Germinal center (tissue), 1 donor: ENCODE measurements at places on chromosomes 1 and 21.

DNA sequence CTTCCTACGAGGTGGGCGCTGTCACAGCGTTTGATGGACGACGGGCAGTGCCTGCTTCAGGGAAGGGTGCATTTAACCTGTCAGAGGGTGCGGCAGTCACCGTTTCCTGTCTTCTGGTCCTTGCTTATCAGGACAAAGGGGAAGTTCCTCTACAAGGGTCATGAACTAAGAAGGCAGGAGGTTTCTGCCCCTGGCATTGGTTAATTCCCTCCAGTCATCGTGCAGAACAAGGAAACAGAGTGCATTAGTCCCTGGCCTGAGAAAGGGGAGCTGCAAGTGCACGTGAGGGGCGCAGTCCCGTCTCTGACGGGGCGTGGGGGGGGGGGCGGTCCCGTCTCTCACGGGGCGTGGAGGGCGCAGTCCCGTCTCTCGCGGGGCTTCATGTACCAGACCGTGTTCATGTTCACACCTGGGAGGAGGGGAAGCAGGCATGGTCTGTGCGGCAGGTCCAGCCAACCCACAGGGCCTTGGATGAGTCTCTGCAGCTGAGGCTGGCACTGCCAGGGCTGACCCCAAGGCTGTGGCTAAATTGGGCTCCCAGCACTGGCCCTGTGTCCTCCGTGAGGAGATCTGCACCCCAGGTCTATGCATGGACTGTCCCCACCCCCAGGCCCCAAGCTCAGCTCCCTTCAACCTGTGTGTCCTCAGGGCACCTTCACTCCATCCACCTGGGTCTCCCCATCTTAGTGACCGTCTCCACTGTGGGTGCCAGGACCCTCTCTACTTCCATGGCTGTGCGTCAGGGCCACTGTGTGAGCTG lies 89.2 kb upstream of the COL6A1 start:
- no peak for DNase-seq

- no peak for DNase-seq
These were observed 991 bp downstream of the TIAM1 start for GRCh38 chr21:31343030-31343510.

- no peak for DNase-seq
These were observed 7.5 kb upstream of the FNDC5 start for GRCh38 chr1:32878183-32878582.

GRCh38 chr1:229030630-229031029 lies 240.3 kb upstream of the RAB4A start:
- DNase-seq: no peak

DNA sequence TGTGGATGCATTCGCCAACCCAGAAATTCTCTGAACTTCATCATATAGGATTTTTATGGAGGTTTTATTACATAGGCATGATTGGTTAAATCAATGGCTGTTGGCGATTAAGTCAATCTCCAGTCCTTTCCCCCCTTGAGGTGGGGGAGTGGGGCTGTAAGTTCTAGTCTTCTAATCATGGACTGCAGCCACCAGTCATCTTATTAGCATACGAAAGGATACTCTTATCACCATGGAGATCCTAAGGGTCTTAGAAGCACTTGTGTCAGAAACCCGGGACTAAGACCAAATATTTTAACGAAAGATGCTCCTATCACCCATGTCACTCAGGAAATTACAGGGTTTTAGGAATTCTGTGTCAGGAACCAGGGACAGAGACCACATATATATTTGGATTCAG lies 36.3 kb downstream of the SDCCAG8 start:
- DNase-seq: no peak

DNA sequence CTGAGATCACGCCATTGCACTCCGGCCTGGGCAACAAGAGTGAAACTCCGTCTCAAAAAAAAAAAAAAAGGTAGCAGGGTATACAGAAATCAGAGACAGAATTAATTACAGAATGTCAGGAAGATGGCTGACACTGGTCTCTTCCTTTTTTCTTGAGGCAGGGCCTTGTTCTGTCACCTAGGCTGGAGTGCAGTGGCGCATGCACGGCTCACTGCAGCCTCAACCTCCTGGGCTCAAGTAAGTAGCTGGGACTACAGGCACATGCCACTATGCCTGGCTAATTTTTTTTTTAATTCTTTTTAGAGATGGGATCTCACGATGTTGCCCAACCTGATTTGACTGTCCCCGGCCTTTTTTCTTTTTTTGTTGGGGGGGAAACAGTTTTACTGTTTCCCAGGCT lies 16.4 kb downstream of the RNU5D-1 start:
- no peak for DNase-seq

DNA sequence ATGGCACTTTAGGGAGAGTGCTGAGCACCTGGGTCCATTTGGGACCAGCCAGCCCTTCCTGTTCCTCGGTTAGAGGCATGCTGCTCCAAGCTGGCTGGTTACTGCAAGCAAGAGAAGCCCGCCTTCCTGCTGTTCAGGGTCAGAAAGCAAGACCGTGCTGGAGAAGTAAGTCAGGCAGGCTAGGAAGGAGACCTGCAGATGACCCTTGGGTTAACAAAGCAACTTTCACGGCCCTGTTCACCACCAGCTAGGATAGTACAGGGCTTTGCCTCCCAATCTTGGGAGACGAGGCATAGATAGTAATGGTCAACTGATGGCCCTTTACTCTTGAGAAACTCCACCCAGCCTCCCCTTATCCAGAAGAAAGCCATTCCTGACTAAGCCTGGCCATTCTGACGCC lies 136.1 kb downstream of the DHRS3 start:
- no peak for DNase-seq

DNA sequence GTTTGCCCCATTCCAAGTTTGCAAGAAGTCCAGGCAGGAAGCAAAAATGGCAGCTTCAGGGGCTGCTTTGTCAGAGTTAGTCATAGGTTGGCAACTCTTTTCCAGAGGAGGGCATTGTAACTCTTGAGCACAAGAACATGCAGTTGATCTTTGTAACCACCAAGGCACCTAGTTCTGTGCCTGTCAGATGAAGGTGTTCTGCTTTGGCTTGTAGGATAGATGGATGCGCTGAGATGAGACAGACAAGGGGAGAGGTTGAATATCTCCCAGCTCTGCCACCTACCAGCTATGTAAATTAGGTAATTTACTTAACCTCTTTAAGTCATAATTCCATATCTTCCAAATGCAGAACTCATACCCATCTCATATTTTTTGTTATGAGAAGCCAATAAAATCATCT lies 89.3 kb downstream of the ZNF648 start:
- DNase-seq: no peak

DNA sequence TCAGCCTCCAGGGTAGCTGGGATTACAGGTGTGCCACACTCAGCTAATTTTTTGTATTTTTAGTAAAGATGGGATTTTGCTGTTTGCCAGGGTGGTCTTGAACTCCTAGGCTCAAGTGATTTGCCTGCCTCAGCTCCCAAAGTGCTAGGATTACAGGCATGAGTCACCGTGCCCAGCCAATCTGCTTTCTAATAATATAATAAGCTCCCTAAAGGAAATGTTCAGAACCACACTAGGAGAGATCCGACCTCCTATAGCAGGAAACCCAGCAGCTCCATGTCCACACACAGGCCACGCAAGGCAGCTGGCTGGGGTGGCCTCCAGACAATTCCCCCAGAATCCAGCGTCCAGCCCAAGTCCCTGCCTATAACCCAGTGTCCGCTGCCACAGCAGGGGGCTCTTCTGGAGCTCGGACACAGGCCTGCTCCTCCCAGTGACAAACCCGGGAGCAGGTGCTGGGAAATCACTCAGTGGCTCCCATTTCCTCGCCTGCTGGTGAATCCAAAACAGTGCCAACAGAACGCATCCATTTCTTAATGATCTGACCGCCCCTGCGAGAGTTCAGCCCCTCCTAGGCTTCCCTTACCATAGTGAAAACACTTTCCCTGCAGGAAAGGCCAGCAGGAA lies 7.5 kb downstream of the RIPK4 start:
- no peak for DNase-seq

- DNase-seq: no peak
These were observed 17.9 kb downstream of the CAPZA1 start for GRCh38 chr1:112637254-112638109.
